ENCODE measurements at places on chromosomes 11 and 22.
A peak's percentile ranks its signal among the peaks of the same experiment; 100 is the strongest.

DNA sequence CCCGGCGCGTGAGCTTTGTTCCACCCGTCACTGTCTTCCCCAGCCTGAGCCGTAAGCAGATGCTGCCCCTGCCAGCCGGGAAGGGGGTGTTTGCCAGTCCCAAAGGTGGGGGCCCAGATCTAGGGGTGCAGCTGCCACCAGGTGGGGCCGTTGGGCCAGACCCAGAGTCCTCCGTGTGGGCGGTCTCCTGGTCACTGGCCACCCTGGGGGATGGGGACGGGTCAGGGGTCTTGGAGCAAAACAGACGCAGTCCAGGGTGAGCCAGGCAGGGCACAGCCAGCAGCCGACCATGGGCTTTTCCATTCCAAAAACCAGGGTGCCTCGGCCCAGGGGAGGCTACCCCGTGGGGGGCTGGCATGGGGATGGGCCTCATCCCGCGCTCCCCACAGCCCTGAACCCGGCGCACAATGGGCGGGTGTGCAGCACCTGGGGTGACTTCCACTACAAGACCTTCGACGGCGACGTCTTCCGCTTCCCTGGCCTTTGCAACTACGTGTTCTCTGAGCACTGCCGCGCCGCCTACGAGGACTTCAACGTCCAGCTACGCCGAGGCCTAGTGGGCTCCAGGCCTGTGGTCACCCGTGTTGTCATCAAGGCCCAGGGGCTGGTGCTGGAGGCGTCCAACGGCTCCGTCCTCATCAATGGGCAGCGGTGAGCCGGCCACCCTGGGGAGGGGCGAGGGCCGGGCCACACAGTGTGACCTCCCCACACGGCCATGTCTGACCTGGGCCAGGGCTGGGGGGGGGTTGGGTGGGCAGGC is 3.5 kb downstream of the MUC5B start:
- DNase-seq, result no peak

- no peak for DNase-seq
Measured at GRCh38 chr11:30432178-30432577, 109.3 kb downstream of the ARL14EP start.

GRCh38 chr11:72812967-72813739 is 1.1 kb upstream of the ATG16L2 start:
- DNase-seq, result peak; percentile 61

- no peak for DNase-seq
Measured at GRCh38 chr11:74926304-74927030, 22.4 kb downstream of the XRRA1 start.

- no peak for DNase-seq
Measured at GRCh38 chr22:20834206-20834605, 24.4 kb downstream of the PI4KA start.

DNA sequence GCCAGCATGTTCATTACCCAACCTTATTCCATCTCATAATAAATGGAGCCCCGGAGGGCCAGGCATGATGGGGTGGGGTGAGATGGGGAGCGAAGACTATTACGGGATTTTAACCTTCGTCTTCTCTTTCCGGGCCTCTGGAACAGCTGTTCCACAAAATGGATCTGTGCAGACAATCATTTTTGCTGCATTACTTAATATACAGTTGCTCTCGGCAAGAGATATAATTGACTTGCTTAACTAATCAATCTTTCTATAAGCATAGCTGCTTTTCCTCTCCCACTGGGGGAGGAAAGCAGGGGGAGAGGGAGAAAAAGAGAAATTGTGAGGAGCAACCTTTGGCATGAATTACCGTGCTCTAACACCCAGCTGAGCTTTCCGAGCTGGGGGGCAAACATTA is 440.4 kb downstream of the BUD13 start:
- no peak for DNase-seq

DNA sequence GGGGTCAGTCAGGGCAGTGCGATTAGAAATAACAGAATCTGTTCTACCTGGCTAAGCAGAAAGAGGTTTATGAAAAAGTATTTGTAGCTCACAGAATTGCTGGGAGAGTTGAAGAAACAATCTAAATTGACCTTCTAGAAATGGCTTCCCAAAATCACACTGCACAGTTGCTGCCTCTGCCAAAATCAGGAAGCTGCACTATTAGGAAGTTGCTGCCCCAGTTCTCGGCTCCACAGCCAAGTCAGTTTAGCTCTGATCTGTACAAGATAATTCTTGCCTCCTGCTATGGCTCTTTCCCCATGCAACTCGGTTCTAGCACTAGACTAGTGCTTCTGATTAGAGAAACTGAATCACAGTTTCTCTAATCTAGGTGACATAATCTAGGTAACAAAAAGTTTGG is 16.0 kb upstream of the CCDC90B start:
- DNase-seq, result no peak

GRCh38 chr22:34114406-34114805 is 194.1 kb upstream of the LARGE1 start:
- no peak for DNase-seq

- DNase-seq, result no peak
Measured at GRCh38 chr22:17243524-17243923, 24.3 kb upstream of the ADA2 start.

- DNase-seq, result peak; percentile 46
Measured at GRCh38 chr11:68658661-68659060, 25.7 kb upstream of the GAL start.

DNA sequence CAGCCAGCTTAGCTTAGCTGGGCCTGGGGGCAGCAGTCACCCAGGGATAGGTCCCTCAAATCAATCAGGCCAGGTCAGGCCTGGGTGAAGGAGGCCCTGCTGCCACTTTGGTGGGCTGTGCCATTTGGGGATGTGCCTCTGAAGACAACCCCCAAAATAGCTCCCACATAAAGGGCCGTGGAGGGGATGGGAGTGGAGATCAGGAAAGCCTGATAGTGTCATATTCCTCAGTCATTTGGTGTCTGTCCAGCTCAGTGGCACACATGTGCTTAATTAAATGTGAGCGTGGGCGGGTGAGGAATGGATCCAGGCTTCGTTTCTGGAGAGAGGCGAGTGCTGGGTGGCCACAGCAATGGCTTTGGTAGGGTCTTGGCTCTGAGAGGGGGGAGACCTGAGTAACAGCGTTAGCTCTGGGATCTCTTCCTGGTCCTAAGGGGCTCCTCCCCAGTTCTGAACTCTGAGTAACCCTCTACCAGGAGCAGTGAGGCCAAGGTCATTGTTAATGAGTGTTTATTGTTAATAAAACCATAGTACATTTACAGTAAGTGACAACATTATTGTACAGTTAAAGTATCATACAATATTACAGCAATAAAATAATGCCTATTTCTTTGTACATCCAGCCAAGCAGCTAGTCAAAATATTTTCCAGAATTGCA is 45.2 kb downstream of the NAT10 start:
- DNase-seq, result no peak

GRCh38 chr11:65427691-65428577 is 5.3 kb downstream of the NEAT1 start:
- DNase-seq, result peak; percentile 85

DNA sequence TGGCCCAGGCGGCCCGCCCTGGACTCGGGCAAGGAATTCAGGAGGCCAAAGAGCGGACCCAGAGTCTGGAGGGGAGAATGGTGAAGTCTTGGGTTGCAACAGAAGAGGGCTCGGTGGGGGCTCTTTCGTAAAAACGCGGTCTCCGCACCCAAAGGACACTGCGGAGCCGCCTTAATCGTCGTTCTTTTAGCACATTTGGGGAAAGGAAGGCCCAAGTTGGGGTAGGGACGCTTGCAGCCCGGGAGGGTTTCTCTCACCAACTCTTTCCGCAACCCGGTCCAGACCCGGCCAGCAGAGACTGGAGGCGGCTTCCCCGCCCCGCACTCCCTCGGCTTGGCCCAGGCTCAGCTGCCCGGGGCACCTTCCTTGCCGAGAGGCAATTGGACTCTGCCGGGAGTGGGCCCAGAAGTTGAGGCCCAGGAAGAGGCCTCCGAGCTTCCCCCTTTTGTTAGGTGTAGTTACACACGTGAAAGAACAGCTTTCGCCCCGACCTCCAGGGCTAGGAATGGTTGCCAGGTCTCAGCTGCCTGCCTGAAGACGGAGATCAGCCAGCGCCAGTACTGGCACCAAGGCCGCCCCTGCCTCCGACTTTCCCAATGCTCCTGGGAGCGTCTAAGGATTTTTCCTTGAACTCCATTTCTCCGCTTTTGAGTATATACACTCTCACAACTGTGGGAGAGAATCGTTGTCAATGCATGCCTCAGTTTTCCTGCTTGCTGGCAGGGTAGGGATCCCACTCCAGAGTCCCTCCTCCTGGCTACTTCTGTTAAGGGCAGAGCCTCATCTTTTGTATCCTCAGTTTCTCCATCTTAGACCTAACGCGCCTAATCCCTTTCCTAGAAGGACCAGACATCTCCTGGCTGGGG is 3.7 kb downstream of the ALX4 start:
- DNase-seq, result no peak

- no peak for DNase-seq
Measured at GRCh38 chr22:32572741-32573500, 98.3 kb downstream of the FBXO7 start.

DNA sequence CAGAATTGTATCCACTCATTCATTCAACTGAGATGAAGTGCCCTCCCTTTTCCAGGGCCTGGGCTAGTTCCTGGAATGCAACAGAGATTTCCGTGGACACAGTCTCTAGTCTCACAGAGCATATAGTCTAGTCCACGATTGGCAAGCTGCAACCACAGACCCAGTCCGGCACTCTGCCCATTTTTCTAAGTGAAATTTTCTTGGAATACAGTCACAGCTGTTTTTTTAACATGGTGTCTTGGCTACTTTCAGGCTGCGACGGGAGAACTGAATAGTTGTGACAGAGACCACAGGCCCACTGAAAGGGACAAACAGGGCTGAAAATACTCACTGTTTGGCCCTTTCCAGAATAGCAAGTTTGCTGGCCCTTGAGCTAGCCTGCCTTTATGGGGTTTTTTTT is 29.2 kb downstream of the ALG12 start:
- no peak for DNase-seq

GRCh38 chr11:35681163-35681767 is 18.7 kb downstream of the TRIM44 start:
- DNase-seq, result no peak

- DNase-seq, result peak; percentile 1
Measured at GRCh38 chr11:91804042-91804441, 420.6 kb upstream of the FAT3 start.

DNA sequence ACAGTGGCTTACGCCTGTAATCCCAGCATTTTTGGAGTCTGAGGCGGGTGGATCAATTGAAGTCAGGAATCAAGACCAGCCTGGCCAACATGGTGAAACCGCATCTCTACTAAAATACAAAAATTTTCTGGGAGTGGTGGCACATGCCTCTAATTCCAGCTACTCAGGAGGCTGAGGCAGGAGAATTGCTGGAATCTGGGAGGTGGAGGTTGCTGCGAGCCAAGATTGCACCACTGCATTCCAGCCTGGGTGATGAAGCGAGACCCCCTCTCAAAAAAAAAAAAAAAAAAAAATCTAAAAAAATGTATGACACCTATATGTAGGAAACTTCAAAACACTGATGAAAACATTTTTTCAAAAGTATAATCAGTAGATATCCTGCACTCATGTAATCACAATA is 242.7 kb upstream of the CHORDC1 start:
- no peak for DNase-seq

DNA sequence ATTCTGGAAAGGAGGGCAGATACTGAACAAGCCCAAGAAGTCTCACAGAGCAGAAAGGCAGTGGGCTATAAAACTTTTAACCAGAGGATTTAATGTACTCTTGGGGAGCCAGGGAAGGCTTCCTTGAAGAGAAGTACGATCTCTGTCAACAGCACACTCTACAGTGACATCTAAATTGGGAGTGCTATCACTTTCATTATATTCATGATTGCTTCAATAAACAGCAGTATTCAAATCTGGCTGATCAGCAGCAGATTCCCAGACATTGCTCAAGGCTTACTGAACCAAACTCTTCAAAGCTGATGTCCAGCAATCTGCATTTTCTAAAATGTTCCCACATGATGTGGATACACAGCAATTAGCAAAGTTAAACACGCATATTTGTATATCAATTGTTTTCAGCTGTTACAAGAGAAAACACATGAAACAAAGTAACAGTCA is 44.2 kb downstream of the SYTL2 start:
- DNase-seq, result no peak

DNA sequence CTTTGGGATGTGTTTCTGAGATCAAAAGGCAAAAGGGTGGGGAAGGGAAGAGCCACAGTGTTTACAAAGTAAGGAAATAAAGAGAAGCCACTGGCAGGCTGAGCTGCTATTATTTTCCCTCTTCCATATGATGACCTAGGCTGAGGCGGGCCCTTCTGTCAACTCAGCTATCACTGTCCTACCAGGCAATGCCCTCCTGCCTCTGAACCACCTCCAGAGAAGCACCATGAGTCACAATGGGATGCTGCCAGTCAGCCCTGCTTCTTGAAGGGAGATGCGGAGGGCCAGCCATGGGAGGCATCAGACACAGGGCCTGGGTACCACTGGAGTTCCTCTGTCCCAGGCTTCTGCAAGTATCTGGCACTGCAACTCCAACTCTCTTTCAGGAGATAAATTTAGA is 107.9 kb upstream of the BID start:
- DNase-seq, result no peak

DNA sequence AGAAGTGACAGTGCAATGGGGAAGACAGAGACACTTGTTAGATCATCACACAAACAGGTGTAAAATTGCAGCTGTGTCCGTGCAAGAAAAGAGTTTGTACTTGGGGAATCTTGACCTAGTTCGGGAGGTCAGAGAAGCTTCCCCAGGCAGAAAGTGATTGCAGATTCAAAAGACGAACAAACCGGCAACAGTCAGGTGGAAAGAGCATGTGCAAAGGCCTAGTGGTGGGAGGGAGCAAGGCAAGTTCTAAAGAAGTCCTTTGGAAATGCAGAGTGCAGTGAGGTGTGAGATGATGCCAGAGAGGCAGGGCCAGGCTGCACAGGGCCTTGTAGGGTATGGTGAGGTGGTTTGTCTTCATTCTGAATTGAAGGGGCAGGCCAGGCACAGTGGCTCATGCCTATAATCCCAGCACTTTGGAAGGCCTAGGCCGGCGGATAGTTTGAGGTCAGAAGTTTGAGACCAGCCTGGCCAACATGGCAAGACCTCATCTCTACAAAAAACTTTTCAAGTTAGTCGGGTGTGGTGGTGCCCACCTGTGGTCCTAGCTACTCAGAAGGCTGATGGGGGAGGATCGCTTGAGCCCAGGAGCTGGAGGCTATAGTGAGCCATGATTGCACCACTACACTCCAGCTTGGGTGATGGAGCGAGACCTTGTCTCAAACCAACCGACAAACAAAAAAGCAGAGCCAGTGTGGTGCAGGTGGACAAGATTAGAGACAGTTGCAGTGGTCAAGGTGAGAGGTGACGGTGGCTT is 1.9 kb upstream of the ESS2 start:
- DNase-seq, result no peak

- no peak for DNase-seq
Measured at GRCh38 chr11:69310351-69310750, 16.4 kb downstream of the MYEOV start.

- DNase-seq, result no peak
Measured at GRCh38 chr11:124846070-124846673, 19.1 kb upstream of the ROBO3 start.
